ENCODE measurements at places on chromosomes 2 and 18.
A peak's percentile ranks its signal among the peaks of the same experiment; 100 is the strongest.

- DNase-seq: no peak
Measured at GRCh38 chr2:212766921-212767320, 228.3 kb upstream of the ERBB4 start.

DNA sequence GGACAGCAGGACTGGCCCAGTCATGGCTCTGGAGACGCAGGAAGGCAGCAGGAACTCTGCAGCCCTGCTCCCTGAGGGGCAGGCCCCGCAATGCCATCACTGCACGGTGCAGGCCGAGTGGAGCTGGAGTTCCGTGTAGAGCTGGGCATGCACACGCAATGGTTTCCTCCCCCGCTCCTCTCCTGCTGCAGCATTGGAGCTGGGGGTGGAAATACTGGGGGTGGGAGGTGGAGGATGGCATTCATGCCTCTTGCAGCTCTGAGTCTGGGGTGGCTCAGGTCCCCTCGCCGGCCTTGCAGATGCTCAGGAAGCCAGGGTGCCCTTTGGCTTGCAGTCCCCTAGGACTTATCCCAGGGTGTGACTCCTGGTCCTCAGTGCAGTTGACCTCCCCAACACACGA is 78.3 kb upstream of the ASB18 start:
- DNase-seq: no peak

DNA sequence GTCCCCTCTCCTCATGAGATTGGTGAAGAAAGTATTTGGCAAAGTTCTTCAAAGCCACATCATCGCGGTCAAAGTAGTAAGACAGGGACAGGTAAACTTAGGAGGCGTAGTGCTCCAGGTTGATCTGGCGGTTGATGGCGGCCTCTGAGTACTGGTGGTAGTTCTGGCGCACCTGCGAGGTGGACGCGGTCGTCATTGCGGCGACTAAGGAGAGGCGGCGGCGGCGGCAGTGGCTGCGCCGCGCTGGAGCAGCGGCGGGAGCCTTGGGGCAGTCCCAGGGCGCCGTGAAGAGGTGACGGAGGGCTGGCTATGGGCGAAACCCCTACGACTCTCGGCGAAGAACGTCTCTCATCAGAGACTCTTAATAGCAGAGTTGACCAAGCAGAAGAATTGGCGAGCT is 107.2 kb upstream of the UBE2E3 start:
- DNase-seq: no peak

DNA sequence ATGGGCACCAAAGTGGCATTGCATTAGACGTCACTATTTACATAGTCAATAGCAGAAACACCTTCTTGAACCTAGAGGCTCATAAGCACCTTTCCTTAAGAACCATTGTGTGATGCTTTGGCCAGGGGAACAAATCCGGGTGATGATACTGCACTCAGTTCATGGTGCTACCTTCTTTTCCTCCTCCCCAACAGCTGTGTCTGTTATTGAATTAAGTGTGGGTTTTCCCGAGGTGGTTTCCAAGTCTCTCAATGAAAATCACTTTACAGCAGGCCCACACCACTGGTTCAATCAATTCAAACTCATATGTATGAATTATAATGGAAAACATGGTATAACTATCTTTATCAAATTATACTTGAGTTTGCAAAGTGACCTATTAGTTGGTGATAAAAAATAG is 9.3 kb upstream of the EFEMP1 start:
- no peak for DNase-seq

GRCh38 chr2:240919161-240919781 is 13.1 kb downstream of the CROCC2 start:
- DNase-seq: no peak

- DNase-seq: peak; percentile 60
Measured at GRCh38 chr2:10382354-10383061, 65.6 kb downstream of the ODC1 start.

DNA sequence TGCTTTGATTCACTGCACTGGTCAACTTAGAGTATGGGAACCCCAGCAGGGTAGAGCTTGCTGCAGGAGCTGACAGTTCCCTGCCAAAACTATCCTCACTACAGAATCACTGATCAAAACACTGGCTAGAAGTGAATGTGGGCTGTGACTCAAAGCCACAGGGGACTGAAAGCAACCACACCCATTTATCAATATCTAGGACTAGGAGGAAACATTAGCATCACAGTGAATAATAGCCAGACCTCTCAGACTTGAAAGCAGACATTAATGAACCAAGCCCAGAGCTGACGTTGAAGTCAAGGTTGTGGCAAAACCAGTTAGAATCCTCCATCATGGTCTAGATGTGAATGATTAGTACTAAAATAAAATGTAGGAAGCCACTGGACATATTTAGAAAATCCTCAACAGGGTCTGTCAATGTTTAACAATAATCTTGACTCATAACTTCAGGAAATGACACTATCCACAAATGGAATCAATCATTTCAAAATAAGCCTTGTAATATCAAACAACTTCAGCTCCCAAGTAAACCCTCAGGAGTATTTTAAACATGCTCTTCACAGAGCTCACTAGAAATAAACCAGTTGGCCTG is 131.4 kb downstream of the CDH20 start:
- DNase-seq: no peak

DNA sequence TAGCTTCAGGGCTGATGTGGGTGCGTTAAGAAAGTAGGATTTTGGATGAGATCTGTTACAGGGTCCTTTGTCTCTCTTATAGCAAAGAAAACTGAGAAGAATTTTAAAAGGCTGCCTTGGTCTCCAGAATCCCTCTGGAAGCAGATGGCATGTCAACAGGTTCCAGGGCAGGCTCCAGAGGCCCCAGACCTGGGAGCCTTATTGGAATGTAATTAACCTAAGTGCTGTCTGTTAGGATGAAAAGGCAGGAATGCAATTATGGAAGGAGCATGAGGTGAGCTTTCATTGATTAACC is 97.2 kb upstream of the PKDCC start:
- DNase-seq: no peak

GRCh38 chr18:55473058-55473457 is 114.9 kb downstream of the TCF4 start:
- no peak for DNase-seq

DNA sequence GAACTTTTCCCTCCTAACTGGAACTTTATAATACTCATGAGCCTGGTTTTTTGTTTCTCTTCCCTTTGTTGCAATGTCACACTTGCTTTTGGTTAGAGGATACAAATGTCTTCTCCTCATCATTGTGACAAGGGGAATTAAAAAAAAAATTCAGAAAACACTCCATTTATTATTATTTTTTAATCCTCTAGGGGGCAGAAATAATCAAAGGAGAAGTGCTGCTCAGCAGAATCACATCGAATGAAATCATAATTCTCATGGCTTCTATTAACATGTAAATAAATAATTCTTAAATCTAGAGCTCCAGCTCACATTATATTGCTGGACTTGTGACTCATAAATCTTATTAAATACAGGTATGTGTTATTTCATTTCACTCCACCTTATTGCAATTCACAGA is 273.8 kb downstream of the TRIB2 start:
- DNase-seq: no peak

DNA sequence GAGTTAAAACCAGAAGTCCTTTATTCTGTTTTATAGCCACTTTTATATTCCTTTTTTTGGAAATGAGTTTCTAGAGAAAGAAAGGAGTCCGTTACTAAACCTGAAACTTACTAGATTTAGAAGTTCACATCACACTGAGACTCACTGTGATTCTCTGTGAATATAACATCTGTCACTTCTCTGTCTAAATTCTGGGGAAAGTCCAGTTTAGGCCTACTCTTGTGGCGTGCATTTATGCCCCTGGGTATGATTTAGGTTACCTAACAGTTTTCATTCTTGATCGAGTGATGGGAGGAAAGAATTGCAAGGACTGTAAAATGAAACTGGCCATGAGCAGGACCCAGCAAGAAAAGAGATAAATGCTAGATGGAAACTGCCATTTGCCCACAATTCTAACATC is 449.6 kb downstream of the SPAG16 start:
- DNase-seq: peak; percentile 59

DNA sequence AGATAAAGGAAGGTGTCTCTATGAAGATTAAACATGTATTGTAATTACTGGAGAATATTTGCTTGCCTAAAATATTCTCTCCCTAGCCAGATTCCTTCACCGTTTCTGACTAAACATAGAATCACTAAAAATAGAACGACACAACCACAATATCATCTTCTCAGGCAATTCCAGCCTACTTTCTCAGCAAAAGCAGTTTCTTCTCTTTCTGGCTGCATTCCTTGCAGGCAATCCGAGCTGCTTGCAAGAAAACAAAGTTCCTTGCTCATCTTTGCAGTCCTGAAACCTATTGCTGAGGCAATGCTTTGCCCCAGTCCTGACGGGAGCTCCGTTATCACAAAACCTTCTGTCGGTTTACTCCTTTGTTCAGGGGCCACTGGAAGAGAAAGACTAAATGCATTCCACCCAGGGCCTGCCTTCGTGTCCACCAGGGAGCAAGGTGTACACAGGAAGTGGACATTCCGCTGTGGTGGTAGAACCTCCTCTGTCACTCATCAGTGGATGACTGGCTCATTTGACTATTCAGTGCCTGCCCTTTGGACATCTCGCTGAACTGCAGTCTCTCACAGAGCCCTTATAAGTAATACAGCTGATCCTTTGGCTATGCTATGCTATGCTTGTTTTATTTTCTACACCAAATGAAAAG is 239.2 kb upstream of the DOK6 start:
- DNase-seq: no peak

DNA sequence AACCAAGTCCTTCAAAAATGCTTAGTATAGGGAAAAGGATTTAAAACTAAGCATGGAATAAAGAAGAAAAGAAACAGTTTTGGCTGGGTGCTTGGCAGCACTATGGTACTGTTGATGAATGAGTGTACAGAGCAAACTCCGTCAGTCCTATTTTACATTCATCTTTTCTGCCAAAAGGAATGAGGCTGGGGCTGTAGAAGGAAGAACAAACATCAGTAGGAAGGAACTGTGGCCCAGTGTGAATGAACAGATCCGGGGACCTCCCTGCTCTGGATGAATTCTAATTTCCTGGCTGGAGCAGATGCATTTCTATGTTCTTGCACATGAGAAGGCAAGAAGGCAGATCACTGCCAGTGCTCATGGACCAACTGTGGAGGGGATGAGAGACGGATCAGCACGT is 474.0 kb upstream of the MEIS1 start:
- DNase-seq: no peak

- DNase-seq: no peak
Measured at GRCh38 chr2:7835151-7835550, 846.7 kb upstream of the ID2 start.

DNA sequence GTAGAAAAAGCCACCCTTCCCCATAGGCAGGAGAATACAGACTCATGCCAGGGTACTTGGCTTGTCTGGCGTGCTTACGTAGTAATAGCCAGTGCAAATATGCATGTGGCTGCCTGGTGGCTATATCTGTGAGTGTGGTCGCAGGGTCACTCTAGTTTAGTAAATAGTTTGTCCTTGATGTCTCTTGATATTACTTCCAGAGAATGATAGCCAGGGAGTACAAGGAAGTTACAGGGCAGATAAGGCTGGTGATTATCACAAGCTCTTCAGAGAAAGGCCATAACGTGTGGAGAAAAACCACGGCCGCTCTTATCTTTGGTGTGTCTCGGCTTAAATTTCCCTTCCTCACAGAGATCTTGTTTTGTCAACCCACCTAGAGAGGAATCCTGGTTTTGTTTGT is 54.3 kb upstream of the SLC39A10 start:
- DNase-seq: no peak

DNA sequence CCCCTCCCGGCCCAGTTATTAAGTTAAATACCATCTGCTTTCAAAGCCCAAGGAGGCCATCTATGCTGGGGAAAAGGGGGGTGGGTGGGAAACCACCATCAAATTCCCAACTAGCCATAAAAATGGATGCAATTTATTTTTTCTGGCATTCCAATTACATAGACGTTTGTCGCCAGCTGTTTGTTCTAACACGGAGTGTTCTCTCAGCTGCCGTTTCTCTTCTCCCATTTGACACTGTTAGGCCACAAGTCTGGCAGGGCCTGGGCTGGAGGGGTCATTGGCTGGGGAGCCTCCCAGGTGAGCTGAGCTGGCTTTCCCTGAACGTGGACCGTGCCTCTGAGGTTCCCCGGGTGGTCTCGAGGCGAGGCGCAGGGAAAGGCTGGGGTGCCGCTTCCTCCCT is 16.6 kb downstream of the ATOH8 start:
- DNase-seq: no peak

GRCh38 chr2:231207734-231208133 is 9.3 kb downstream of the ARMC9 start:
- DNase-seq: no peak

GRCh38 chr2:17781482-17781881 is 27.5 kb downstream of the GEN1 start:
- no peak for DNase-seq

DNA sequence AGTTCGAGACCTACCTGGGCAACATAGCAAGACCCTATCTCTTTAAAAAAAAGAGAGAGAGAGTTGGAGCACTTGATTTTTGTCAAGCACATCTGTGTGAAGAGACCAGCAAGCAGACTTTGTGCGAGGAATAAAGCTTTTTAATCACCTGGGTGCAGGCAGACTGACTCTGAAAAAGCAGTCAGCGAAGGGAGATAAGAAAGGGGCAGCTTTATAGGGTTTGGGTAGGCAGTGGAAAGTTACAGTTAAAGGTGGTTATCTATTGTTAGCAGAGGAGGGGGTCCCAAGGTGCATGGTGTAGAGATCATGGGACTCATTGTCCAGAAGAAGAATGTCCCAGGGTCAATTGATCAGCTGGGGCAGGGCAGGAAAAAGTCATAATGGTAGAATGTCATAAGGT is 34.4 kb downstream of the NCL start:
- DNase-seq: no peak

- DNase-seq: no peak
Measured at GRCh38 chr2:15920696-15921095, 19.7 kb upstream of the MYCN start.

DNA sequence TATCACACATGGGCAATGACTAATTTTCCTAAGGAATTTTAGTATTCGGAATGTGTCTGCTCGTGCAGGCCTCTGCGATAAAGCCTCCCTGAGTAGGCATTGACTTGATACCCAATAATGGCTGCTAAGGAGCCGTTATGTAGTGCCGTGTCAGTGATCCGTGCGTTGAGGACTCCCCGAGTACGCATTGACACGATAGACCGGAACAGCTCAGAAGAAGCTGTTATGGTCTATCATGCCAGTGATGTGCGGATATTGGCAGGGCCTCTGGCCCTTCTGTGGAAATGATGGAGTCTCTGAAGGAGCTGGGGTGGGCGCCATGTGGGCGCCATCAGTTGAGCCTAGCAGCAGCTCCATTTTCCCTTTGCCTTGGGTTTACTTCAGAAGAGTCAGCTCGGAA is 29.1 kb downstream of the ZEB2 start:
- no peak for DNase-seq

GRCh38 chr2:84493514-84493913 is 22.8 kb upstream of the DNAH6 start:
- DNase-seq: no peak

DNA sequence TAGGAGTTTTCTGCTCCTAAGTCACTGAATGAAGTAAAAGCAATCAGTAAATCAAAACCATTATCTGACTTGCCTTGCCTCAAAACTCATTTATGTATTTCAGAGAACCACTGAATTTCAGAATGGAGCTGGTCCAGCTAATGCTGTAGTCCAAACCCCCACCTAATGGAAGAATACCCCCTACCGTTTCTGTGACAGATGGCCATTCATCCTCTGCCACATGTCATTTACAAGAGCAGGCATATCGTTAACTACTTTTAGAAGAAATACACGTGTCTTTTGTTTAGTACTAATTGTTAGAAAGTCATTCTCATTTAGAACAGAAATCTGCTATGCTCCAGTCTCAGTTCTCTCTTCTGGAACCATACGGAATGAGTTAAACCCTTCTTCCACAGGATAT is 12.8 kb upstream of the GALNT5 start:
- DNase-seq: no peak
